ENCODE measurements at places on chromosomes 16 and 17. TPM values are rescaled to one million over a fixed set of nuclear protein-coding genes. Genes with fewer than 3 reads are reported as not detected.

Gene G6PC1
- total RNA-seq = not detected

Gene RUNDC3A
- not detected for total RNA-seq

Gene EVI2B
- total RNA-seq = 82.0 TPM

Gene NDEL1
- total RNA-seq = 279 TPM

Gene HOXB5
- not detected for total RNA-seq

DNA sequence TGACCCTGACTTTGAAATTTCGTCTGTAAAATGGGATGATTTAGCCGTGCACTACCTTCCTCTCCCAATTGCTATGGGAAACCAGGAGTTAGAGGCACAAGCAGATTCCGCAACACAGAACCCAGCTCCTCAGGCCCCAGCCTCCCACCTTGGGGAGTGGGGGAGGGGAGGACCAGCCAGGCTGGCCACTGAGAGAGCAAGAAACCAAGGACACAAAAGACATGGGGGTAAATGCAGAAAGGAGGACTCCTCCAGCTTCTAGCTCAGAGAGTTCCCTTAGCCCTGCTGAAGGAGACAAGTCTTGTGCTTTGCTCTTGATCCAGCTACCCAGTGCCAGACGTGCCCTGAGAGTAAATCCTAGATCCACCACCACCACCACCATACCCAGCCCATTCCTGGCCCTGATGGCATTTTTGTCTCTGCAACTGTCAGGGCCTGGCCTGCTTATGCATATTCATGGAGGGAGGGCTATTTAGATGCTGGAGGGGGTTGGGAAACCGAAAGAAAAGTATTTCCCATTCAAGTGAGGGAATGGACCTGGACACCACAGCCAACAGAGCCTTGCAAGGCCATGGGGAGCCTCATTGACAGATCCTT is 25.9 kb downstream of the PITPNM3 start:
- no peak for DNase-seq

- DNase-seq = no peak
Observed at GRCh38 chr16:46884513-46885293, 541 bp downstream of the GPT2 start.

DNA sequence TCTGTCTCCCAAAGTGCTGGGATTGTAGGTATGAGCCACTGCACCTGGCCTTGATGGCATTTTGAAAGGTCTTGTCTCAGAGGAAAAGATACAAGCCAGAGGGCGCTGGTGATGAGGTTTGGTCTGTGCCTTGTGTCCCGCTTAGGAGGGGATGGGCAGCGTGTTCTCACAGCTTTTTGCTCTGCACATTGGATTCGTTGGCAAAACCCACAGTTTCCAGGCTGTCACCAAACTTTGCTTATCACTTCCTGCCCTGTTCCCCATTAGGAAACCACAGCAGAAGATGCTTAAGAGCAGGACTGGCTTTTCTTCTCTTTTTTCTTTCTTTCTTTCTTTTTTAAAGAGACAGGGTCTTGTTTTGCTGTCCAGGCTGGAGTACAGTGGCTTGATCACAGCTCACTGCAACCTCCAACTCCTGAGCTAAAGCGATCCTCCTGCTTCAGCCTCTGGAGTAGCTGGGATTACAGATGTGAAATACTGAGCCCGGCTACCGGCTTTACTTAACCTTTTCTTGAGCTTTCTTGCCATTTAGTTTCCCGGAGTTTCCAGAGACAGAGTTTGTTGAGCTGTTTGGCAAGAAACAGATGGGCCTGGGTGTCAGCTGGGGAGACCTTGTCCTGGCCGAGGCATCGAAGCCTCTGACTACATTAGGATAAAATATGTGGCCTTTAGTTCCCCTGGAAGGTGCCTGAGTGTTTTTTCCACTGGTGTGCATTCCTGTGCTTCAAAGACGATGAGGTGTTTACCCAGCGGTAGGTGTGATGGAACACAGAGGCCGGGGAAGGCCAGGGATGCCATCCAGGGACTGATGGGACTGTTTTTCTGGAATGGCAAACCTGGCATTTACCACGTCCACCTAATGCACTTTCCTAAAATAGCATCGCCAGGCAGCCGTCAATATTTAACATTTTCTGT is 112.9 kb downstream of the ABCC1 start:
- DNase-seq = no peak

DNA sequence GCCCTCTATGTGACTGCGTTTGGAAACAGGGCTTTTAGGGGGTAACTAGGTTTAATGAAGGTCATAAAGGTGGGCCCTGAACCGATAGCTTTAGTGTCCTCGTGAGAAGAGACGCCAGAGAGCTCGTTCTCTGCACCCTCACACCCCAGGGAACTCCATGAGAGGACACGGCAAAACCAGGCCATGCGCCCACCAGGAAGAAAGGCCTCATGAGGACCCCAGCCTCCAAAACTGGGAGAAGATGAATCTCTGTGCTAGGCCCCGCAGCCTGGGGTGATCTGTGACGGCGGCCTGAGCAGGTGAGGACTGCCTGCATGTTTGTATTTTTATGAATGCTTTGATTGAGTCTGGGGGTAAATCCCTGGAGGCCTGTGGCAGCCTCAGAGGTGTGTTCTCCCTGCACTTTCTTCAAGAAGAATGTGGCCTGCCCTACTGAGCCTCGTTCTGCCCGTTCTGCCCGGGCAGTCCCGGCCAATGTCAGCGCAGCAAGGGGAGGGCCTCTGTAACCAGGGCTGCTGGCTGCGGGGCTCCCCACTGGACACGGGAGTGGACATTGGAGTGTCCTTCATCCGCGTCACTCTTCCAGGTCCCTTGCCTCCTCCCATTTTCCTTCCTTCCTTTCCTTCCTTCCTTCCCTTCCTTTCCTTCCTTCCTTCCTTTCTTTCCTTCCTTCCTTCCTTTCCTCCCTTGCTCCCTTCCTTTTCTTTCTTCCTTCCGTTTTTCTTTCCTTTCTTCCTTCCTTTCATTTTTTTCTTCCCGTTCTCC is 6.8 kb upstream of the RNF213 start:
- no peak for DNase-seq

GRCh38 chr16:83200005-83200779 is 573.4 kb downstream of the CDH13 start:
- DNase-seq = no peak

DNA sequence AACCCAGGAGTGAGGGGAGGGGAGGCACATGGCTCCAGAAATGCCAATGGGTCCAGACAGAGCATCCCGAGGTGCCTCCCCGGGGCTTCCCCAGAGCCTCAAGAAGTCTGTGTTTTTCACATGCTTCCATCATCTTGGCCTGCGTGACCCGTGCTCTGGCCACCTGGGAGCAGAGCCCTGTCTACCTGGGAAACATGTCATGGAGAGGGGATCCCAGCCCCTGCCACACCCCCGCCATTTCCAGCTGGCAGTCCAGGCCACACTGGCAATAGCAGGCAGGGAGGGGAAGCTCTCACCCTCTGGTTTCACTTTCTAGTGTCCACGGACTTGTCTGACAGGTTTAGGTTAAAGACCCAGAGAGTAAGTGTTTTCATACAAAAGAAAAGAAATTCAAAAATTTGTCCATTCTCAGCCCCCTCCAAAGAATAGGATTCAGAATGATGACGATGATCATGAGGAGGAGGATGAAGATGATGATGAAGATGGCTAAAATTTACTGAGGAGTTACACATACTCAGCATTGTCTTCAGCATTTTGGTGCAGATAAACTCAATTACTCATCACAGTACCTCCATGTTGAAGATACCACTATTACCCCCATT is 9.0 kb downstream of the SMIM5 start:
- DNase-seq = no peak

DNA sequence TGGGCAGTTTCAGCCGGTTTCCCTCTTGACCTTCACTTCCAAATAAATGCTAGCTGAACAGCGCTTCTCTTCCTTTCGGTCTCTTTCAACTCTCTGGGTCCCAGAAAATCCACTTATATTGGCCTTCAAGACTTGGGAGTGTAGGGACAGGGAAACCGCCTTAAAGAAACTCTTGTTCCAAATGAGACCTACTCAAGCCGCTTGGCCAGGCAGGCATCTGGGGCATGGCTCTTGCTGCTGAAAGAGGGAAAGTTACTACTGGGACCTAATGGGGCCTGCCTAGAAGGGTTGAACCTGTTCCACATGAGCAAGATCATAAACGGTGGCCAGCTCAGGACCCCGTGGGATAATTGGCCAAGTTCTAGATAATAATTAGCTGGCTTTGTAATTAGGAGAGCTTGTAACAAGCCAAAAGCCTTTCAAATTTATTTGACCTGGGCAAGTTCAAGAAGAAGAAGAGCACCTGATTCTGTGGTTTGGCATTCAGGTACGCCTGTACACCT is 13.2 kb downstream of the CDH1 start:
- no peak for DNase-seq

DNA sequence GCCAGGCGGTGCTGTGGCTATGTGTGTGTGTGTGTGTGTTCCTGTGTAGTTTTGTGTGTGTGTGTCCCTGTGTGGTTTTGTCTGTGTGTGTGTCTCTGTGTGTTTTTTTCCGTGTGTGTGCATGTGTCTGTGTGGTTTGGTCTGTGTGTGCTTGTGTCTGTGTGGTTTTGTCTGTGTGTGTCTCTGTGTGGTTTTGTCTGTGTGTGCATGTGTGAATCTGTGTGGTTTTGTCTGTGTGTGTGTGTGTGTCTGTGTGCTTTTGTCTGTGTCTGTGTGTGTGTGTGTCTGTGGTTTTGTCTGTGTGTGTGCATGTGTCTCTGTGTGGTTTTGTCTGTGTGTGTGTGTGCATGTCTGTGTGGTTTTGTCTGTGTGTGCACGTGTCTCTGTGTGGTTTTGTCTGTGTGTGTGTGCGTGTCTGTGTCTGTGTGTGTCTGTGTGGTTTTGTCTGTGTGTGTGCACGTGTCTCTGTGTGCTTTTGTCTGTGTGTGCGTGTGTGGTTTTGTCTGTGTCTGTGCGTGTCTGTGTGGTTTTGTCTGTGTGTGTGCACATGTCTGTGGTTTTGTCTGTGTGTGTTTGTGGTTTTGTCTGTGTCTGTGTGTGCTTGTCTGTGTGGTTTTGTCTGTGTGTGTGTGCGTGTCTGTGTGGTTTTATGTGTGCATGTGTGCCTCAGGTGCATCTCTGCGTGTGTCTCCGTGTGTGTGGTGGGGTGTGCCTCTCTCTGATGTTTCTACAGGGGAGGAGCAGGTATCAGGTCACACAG is 62.3 kb downstream of the ZDHHC7 start:
- peak; percentile 21 for DNase-seq

DNA sequence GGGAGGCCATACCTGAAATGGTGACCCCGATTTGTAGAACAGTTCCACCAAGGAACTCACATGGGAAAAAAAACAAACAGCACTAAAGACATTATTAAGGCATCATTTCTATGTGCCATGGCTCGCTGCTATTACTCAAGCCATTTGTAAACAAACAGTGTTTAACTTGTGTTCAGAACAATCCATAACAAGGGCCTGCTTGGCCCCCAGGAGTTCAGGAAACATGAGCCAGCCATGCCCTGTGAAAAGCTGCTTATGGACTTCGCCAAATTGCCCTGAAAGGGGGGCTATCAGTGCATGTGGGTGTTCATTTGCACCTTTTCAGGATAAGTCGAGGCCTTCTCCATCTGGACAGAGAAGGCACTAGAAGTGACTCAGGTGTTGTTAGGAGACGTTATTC is 8.0 kb downstream of the POLR3K start:
- no peak for DNase-seq

DNA sequence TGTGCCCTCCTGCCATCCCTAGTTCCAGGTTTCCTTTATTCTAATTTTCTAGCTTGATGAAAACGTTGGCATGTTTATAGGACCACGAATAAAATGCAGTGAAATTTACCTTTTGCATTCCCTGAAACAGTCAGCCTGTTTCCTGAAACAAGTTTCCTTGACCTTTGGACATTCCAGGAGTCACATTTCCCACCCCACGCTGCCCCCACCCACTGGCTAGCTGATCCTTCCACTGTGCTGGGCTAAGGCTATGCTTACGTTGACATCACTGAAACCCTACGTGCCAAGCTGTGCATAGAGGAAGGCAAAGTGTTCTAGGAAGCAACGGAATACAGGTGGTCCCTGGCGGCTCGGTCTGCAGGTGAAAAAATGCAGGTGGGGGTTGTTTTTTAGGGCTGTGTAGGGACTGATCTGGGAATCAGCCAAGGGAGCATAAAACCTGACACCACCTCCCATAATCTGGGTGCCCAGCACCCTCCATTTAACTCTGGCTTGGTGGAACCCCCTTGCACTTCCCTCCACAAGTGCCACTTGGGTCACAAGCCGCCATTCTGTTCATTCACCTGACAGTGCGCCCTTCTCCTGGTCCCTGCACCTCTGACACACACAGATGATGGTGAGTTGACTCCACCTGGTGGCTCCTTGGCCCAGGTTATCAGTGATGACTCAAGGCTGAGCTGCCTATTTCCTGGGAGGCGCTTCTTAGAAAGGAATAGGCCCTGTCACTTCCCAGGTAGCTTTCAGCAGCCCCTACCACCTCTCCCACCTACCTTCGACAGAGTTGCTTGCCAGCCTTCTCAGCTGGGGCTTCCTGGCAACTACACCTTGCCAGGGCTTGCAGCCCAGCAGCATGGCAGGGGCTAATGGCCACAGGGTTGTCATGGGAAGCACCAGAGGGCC is 83.7 kb downstream of the N4BP1 start:
- peak; percentile 50 for DNase-seq

DNA sequence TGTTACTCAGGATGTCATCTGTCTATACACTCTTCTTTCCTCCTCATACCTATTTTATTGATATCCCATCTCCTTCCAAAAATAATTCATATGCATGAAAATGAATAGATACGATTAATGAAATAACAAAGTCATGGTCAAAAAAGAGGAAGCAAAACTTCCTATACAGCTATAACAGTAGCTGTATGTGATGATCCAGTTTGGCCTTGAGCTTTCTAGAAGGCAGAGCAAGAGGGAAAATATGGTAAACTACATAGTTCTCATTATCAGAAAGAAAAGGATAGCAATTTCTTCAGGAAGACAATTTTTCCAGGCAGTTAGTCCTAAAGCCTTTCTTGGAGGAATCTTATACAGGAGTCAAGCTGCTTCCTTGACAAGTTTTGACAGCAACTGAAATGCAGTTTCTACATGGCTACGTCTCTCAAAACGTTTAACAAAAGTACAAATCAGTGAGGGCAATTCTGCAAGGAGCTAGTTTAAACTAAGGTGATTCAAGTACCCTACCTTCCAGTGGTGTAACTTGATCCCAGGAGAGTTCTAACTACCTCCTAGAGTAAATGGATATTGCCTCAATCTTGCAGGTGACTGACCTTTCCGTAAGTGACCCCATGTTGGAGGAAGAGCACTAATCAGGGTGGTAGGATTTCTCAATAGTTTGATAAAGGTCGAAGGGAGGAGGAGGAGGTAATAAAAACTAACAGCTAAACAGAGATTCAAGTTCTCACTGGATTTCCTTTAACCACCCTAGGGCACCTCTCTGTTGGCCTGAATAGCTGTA is 1.0 kb downstream of the SPAG5 start:
- no peak for DNase-seq

All from CD8-positive, alpha-beta T cell (primary cell).